ENCODE measurements at places on chromosomes 5 and 9.
A peak's percentile ranks its signal among the peaks of the same experiment; 100 is the strongest.

DNA sequence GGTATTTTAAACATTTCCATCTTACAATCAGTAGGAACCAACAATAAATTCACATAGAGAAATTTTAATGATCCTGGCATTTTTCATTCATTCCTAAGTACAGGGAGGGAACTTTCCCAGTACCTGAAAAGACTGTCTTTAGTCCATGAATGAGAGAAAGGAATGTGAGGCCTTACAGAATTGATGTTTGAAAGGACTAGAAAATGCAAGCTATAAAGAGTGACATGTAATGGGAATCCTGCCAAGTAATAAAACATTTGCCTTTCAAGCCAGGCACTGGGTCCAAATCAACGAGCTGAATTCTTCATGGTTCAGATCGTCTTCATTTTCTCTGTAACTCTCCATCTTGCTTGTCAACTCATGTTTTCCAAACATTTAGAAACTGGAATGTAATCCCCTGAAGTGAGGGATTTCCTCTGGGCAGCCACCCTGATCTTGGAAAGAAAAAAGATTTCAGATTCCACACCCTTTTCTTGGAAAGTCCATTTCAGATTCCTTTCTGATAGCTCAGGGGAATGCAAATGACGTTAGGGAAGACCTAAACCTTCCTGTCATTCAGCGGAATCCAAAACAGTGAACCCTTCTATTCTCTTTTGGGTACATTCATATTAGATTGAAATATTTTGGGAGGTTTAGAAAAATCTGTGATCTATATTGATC lies 315.8 kb downstream of the SH3GL2 start:
- no peak for DNase-seq

DNA sequence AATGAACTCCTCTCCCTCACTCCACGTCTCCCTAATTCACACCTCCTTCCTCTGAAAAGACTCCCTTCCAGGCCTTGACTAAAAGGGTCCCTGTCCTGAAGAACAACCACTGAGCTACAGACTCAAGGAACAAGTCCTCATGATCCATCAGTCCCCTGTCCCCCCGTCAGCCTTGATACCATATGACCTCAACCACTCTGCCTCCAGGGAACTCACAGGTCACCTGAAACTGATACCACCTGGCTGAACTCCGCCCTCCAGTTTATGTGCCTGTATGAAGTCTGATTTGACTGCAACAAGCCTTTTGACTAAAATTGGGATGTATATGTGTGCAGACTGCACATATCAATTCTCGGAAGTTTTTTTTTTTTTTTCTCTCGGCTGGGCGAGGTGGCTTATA lies 88.7 kb downstream of the UGCG start:
- DNase-seq, result no peak

DNA sequence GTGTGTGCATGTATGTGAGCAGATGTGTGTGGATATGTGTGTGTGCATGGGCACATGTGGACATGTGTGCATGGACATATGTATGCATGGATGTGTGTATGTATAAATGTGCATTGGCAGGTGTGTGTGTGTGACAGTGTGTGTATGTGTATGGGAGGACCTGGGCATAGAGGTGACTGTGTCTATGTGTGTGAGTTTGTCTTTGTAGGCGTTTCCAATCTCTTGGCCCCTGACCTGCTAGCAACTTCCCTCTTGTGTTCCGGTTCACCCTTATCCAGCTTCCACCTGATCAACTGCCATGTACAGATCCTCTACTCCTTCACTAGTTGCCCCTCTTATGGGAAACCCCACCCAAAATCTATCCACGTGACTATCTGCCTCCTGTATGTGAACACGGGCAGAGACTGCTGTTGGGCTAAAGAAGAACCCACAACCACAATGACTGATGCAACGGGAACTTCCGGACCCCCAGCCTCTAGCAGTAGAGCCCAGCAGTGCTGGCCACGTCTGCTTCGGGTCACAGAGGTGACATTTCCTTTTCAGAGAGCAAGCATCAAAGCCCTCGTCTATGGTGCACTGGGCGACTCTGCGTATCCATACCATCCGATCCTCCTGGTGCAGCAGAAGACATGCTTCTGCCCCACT lies 24.9 kb upstream of the GADD45G start:
- no peak for DNase-seq

DNA sequence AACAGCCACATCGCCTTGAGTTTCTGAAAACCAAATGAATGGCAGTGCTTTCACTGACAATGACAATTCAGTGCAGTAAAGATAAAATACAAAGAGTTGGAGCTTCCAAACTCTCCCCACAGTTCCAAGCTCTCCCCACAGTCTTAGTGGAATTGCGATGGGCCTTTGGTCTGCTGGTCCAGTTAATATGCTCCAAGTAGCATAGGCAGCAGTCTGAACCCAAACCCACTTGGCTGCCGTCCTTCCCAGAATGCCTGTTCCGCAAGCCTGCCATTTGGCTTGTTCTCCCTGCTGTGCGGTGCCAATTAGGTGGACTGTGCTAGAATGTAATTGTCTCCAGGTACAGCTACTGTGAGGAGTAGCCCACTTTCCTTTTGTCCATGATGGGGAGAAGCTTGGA lies 250.1 kb downstream of the GOLPH3 start:
- no peak for DNase-seq

DNA sequence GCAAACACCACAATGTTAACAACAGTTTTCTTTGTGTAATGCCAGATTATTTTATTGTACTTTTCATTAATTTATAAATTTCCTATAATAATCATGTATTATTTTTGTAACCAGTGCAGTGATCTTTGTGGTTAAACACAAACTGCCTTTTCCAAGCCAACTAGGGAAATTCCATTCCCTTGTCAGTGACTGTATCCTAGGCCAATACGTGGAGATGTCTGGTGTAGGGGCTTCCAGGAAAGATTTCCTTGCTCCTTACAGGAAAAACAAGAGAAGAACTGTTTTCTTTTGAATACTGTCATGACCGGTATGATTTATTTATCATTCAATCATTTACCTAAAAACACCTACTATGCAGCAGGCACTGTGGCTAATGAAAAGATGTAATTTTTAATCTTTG lies 31.4 kb downstream of the FANCC start:
- no peak for DNase-seq

DNA sequence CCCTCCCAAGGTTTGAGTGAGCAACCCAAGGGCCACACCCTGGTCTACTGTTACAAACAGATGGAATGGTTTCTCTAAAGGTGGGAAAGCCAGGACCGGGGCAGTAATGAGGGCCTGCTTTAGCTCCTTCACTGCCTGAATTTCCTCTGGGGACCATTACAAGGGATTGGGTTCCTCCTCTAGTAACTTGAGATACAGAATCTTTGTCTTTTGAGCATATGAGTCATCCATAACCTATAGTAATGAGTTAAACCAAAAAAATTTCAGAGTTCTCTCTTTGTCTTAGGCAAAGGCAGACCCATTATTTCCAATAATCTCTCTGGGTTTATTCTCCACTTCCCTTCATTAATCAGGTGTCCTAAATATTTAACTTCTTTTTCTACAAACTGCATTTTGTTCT lies 618.8 kb downstream of the HINT1 start:
- no peak for DNase-seq

DNA sequence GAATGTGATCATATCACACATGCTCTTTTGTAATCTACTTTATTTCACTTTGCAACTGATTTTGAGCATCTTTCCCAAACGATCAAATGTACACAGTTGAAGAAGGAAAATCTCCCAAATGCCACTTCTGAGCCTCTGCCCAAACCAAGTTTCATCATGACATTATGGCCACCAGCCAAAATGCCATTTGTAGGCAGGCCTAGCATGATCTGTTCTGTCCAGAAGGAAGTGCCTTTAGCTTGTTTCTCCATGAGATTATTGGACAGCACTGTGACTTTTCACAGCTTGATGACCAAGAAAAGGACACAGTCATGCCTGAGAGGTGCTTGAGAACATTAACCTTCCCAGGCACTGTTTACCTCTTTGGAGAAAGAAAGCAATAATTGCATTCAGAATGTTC lies 73.2 kb upstream of the PIP5K1B start:
- DNase-seq, result no peak

- peak; percentile 1 for DNase-seq
Measured at GRCh38 chr9:80188579-80188978, 616.8 kb downstream of the TLE4 start.

GRCh38 chr9:137354845-137355760 lies 53.0 kb upstream of the NRARP start:
- no peak for DNase-seq

DNA sequence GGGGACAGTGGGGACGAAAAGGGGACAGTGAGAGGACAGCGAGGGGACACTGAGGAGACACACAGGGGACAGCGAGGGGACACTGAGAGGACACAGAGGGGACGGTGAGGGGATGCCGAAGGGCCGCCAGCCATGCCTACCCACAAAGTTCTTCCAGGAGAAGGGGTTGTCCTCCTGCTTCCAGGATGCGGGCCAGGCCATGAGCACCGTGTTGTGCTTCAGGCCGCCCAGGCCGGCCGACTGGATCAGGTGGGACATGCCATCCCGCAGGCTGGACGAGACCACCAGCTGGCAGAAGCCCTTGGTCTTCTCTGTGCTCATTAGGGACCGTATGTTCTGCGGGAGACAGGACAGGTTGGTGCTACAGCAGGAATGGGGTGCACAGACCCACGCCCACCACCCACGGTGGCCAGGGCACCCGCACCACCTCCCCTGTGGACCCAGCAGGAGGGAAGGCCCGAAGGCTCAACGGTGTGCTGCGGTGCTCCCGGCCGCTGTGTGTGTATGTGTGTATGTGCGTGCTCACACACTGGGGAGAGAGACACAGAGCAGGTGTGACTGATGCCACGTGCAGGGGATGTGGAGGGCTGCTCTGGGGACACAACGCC lies 46.6 kb downstream of the SLC12A7 start:
- no peak for DNase-seq

DNA sequence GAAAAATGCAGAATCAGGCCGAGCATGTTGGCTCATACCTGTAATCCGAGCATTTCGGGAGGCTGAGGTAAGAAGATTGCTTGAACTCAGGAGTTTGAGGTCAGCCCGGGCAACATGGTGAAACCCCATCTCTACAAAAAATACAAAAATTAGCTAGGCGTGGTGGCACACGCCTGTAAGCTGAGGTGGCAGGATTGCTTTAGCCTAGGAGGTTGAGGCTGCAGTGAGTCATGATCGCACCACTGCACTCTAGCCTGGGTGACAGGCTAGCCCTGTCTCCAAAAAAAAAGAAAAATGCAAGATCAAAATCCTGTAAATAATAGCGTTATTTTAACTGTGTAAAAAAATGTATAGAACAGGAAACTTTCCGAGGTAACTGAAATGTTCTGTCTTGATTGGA lies 39.4 kb downstream of the RNF44 start:
- no peak for DNase-seq

DNA sequence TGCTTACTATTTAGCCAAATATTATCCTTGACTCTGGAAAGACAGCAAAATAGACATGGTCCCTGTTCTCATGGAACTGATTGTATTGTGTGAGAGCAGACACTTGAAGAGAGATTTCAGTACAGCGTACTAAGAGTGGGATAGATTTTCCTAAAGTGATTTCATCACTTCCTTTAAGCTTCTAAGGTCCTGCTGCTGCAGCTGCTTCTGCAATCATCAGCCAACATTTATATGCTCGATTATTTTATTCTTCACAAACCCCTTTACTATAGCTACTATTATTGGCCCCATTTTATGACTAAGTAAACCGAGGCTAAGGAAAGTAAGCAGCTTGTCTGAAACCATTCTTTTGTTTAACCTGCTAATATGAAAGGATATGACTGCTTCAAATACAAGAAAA lies 137.7 kb downstream of the SPATA31D1 start:
- DNase-seq, result peak; percentile 21

- DNase-seq, result no peak
Measured at GRCh38 chr5:1027631-1028441, 19.2 kb downstream of the NKD2 start.

GRCh38 chr5:66680221-66680620 lies 84.0 kb downstream of the MAST4 start:
- no peak for DNase-seq

DNA sequence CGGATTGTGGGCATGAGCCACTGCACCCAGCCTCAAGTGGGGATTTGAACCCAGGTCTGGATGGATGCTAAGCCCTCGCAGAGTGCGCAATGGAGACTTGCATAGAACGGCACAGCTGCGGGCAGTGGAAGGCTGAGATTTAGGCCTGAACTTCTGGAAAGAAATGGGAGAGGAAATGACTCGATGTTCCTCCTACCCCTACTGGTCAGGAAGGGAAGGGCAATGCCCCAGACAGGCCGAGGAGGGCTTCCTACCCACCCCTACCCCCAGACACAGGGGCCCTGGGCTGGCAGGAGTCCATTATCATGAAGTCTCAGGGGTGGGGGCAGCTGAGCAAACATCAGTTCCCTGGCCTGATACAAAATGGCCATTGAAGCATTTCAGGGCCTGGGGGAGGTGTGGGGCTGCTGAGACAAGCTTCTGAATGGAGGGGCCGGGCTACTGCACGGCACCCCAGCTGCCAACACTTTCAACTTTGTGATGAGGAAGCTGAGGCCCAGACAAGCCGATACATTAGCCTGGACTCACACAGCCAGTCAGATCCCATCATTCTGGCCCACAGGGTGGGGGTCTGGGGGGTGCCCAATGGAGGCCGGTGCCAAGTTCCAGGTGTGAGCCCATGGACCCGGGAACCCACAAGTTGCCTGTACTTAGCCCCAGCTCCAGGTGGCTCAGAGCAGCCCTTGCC lies 13.5 kb upstream of the WDR38 start:
- peak; percentile 32 for DNase-seq

GRCh38 chr5:103434057-103434456 lies 128.5 kb downstream of the NUDT12 start:
- no peak for DNase-seq

DNA sequence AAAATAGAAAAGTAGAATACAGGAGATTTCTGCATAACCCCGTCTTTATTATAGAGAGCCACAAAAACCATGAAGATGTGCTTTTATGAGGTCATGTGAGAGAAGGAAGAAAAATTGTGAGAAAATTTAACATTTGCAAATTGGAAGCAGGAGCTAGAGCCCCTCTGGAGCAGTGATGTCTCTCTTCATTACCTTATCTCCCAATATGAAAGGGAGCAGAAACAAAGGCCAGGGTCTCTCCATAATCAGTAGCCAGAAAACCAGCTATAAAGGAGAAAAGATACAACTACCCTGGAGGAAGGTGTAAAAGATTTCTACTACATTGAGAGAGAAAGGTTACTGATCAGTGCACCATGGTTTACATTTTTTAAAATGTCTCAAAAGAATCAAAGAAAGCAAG lies 53.2 kb upstream of the ITGA1 start:
- no peak for DNase-seq

- peak; percentile 64 for DNase-seq
Measured at GRCh38 chr9:89661391-89661949, 56.7 kb downstream of the GADD45G start.

GRCh38 chr9:70878576-70878975 lies 242.8 kb downstream of the TRPM3 start:
- DNase-seq, result no peak

GRCh38 chr5:154368041-154368800 lies 77.6 kb upstream of the SAP30L start:
- no peak for DNase-seq

DNA sequence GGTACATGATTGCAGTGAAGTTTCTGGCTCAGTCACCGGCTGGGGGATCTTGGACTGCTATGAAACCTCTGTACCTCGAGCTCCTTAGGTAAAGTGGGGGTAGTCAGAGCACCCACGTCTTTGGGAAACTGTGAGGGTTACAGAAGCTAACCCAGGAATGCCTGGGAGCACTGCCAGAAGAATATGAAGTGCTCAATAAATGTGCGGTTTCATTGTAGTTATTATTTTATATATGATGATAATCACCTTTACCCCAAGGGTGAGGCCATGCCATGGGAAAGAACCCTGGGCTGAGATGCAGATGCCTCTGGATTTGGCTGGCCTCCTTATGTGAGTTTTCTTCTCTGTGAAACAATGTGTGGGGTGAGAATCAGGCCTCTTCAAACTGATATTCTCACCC lies 3.7 kb downstream of the NPR3 start:
- DNase-seq, result no peak

Measured in suppressor macrophage (primary cell).